Cortex of kidney (tissue), 1 donor: ENCODE measurements at places on chromosomes 11 and 22.

DNA sequence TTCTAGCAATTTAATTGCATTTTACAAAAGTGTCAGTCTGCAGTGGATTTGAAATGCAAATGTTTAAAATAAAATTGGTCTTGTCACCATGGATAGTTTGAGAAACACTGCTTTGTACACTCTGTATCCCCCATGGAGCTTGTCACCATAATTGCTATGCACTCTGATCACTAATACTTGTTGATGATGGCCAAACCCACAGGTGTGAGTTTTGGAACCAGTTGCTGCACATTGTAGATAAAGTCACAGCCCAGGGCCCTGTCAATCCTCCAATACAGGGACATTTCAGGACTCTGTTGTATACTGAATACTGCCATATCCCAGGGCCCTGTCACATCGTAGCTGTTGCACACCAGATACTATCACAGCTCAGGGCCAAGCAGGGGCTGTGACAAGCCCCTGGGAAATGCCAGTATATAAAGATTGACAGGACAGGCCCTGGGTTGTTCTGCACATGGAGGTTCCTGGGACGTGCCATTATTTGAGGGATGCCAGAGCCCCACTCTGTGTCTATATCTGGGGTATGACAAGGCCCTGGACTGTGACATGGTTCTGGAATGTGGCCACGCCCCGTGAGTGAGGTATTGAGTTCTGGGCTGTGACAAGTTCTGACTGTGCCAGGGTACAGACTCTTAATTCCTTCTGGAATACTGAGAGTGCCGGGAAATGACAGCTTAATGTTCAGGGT, 27.9 kb upstream of the SMPD1 start:
- DNase-seq: no peak

- no peak for DNase-seq
Observed at GRCh38 chr22:42522546-42522945, 3.0 kb upstream of the RRP7A start.

GRCh38 chr11:31790649-31791048, 20.5 kb downstream of the PAX6 start:
- DNase-seq: no peak

GRCh38 chr11:35336726-35337125, 82.6 kb downstream of the SLC1A2 start:
- no peak for DNase-seq

- DNase-seq: no peak
Observed at GRCh38 chr11:34996958-34997357, 80.5 kb downstream of the PDHX start.

DNA sequence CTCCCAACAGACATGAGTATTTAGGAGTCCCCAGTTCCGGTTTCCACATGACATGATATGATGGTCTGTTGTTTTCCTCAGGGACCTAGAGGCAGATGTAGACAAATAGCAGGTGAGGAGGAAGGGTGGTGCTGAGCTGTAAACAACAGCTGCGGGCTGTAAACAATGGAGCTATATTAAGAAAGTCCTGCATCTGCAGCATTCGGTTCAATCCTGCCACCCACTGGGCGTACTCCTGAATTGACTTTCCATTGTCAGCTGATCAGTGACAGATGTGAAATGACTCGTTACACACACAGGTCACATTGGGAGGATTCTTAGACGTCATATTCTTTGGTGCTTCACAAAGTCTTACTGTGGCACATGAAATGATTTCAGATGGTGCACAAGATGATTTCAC, 26.8 kb upstream of the RAG1 start:
- DNase-seq: no peak

GRCh38 chr11:76621466-76621865, 49.1 kb downstream of the LRRC32 start:
- DNase-seq: no peak

DNA sequence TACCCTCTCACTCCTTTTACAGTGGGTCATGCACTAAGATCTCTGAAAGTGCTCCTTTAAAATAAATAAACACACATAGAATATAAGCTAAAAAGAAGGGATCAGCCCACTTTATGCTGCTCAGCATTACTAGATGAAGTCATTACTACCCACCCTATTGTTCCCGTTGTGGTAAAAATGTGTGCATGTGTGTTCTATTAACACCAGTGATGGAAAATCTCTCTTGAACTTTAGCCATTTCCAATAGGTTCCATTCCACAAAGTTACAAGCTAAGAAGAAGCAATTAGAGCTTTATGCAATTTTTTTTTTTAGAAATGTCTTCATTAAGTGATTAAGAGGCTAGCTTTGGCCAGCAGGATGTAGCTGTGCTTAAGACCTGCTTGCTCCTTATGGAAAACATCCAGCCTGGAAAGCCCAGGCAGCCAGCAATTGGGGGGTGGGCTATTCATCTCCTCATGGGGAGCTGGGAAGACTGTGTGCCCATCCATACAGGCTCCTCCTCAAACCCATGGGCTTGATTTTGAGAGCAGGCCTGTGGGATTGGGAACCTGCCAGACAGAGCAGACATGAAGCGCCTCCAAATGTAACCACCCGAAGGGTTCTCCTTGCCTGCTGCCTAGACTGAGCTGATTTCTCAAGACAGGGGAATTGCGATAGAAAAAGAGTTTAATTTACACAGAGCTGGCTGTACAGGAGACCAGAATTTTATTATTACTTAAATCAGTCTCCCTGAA, 92.9 kb upstream of the PARVA start:
- DNase-seq: no peak

DNA sequence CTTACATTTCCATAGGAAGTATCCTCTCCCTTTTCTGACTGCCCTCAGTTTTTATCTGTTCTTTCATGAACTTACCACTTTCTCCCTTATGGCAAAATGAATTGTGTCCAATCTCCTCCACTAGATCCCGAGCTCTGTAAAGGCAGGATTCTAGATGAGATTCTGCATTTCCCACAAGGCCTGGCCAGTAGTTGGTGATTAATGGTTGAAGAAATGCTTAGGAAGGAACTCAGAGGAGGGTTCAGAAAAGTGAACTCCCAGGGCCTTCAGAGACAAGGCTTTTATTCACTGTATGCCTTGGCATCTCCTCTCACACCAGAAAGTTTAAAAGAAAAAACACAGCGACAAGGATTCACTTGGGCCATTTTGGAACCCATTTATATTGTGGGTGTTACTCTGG, 66.2 kb downstream of the CCDC81 start:
- DNase-seq: no peak
